ENCODE measurements at places on chromosomes 5 and 9.
A peak's percentile ranks its signal among the peaks of the same experiment; 100 is the strongest.

DNA sequence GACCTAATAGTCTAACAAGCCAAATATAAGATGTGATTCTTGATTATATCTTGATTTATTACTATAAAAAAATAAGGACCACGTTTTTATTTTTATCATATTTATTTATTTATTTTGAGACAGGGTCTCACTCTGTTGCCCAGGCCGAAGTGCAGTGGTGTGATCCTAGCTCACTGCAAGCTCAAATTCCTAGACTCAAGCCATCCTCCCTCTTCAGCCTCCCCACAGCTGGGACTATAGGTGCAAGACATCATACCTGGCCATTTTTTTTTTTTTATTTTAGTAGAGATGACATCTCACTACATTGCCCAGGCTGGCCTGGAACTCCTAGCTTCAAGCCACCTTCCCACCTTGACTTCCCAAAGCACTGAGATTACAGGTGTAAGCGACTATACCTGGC lies 61.0 kb upstream of the LARP1 start:
- no peak for DNase-seq

- no peak for DNase-seq
These were observed 99.9 kb upstream of the GRIA1 start for GRCh38 chr5:153390569-153390968.

DNA sequence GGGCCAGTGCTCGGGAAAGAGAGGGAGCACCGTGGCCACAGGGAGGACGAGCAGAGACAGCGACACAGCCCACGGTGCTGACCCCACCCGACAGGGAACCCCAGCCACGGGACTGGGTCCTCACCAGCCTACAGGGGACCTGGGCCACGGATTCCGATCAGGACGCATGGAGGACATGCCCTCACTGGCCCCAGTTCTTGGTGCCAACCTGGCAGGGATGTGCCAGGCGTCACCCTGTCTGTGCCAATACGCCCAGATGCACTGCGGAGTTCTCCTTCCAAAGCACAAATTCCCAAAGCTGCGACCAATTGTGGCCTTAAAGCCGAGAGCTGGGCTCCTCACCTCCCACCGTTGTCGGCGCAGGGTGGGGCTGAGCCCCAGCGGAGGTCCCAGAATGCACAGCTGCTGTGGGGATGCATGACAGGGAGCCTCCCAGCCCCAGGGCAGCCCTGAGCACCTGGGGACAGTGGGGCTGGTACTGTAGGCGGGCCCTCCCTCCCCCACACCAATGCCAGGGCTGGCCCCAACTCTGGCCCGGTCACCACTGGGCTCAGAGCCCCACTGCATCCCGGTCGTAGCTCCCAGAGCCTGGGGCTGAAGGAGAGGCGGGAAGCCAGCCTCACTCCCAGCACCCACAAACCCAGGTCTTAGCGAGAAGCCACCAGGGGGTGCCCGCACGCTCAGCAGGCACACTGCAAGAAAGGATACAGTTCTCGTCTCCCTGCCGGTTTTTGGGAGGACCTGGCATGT lies 44.2 kb downstream of the NKD2 start:
- DNase-seq, result no peak

DNA sequence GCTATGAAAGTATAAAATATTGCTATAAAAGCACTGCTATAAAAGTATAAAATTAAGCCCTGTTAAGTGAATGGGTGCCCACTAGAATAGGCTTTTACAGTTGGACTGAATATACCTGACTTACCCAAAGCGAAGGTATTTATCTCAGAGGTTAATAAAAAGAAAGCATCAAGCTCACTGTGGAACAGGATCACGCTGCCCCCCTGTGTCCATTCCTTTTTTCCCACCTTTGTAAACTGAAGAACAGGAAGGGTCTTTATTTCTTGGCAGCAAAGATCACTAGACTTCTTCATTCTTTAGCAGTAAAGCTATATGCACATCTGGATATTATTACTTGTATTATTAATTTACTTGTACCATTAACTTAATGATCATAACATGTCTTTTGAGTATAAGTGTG lies 22.1 kb upstream of the PLPP6 start:
- no peak for DNase-seq

- DNase-seq, result no peak
These were observed 37.6 kb upstream of the SMAD5 start for GRCh38 chr5:136094913-136095641.

GRCh38 chr5:82011761-82012160 lies 39.9 kb downstream of the ATG10 start:
- DNase-seq, result peak; percentile 22

DNA sequence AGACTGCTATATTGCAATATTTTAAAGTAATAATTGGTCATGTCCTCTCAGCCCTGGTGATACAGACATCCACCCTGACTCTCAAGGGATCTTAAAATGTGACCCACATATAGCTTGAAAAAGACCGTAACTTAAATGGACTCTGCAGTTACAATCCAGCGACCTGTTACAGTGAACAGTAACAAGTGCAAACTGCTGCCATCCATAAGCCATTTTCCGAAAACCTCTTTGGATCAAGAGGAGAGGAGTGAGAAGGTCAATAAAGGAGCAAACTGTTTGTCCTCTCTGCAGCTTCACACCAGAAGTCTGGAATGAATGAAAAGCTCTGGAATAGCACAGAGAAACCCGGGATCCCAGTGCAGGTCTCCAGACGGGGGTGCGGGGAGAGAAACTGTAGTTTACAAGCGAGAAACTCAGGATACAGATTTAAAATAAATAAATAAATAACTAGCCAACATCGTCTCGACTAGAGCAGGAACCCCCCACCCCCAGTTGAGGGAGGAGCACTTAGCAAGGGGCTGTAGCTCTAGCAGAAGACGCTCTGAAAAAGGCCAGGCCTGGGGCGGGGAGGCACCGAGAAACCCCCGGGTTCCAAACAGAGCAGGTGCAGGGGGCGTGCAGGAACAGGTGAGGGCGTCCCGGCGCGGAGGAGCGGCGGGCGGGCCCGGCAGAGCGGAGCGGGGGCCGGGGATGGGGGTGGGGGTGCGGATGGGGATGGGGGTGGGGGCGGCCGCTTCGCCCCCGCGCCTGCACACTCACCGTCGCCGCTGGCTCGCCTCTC lies 572 bp downstream of the ZDHHC21 start:
- peak; percentile 95 for DNase-seq

- DNase-seq, result no peak
These were observed 61.7 kb downstream of the OTULIN start for GRCh38 chr5:14726066-14726838.

DNA sequence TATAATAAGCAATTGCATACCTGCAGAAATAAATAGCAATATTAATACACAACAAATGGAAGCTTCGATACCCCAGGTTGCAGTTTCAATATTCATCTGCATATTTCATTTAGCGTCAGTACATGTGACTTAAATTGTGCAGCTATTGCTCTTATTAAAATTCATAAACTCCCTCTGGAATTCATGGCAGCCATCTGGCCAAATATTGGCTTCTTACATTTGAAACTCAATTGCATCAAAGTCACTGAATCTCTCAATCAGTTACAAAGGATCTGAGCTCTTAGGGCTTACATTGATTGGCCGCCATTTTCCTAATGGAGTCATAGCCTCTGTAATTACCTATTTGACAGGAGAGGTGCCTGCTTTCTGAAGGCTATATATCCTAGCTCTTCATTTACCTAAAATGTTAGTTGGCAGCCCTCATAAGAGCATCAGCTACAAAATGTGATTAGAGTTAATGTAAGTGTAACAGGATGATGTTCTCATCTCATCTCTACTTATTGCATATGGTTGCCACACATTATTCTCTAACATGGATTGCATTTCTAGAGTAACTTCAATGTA lies 453.5 kb downstream of the CAAP1 start:
- DNase-seq, result no peak

GRCh38 chr5:36279054-36279698 lies 22.5 kb downstream of the RANBP3L start:
- no peak for DNase-seq

GRCh38 chr9:77463151-77463550 lies 185.0 kb downstream of the GNA14 start:
- DNase-seq, result no peak

- no peak for DNase-seq
These were observed 365.4 kb downstream of the ARL15 start for GRCh38 chr5:53944981-53945380.

DNA sequence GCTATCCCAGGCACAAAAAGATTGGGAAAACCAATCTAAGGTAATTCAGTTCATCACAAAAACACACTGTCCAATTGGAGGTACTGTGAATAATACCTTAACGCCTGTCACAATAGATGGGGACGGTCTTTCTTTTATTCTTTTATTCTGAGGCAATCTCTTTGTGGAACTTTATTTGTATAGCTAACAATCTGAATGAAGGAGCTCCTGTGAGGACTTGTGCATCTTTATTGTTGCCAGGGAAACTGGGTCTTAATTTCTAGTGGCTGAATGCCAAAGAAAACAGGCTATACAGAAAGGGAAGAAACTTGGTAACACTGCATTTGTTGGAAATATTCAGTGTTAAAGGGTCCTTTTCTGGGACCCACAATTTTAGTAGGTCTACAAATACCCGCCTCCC lies 546.9 kb upstream of the C9orf72 start:
- DNase-seq, result no peak

DNA sequence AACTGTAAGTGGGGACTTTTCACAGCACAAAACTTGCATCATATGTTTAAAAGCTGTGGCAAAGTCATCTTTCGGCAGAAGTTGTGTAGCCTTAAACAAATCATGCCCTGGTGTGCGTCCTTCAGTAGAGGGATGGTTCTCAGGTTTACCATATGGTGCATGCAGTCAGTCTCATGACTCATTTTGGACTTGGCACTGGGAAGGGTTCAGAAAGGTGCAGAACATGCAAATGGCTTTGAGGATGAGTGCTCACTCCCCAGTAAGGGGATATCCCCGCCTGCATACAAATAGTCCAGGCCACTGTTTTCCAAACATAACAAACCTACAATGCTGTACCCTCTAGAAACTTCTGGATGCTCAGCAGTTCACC lies 260.3 kb downstream of the NDUFS4 start:
- no peak for DNase-seq

DNA sequence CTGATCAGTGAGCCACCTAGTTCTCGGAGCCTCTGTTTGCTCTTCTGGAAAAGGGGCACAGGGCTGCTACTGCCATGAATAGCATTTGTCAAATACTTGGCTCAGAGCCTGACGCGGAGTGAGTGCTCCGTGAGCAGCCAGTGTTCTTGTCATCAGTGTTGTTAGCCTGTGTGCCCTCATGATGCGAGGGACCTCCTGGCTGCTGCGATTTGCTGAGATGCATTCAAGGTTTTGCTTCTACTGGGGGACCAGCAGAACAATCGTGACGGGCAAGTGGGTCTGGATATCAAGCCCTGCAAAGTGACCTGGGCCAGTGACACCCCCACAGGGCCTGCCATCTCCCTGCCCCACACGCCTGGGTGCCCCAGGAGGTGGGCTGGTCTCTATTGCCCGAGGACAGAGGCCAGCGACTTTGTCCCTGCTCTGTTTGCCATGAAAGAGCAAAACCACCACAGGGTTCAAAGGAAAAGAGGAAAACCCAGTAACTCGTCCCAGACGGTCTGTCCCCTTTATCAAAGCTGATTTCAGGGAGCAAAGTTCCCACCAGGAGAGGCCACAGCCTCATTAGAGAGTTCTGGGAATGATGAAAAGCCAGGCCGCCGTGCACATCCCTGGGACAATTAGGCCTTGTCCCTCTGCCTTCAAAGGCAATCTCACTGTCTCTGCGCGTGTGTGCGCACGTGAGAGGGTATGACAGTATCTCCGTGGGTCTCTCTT lies 86.5 kb upstream of the LMX1B start:
- no peak for DNase-seq

GRCh38 chr5:76379855-76380254 lies 23.2 kb upstream of the IQGAP2 start:
- DNase-seq, result no peak

DNA sequence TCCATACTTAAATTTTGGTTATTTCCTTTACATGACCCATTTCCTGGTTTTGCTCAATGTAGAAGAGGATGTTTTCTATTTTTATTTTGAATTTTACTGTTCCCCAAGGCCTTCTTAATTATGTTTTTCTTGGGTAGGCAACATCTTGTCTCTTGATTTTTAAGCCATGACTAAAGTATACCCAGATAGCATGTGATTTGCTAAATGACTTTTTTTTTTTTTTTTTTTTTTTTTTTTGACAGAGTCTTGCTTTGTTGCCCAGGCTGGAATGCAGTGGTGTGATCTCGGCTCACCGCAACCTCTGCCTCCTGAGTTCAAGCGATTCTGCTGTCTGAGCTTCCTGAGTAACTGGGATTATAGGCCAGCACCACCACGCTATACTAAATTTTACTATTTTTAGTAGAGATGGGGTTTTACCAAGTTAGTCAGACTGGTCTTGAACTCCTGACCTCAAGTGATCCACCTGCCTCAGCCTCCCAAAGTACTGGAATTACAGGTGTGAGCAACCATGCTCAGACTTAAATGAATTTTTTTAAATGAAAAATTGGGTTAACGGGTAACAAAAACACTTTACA lies 198.6 kb upstream of the DAB2 start:
- no peak for DNase-seq

DNA sequence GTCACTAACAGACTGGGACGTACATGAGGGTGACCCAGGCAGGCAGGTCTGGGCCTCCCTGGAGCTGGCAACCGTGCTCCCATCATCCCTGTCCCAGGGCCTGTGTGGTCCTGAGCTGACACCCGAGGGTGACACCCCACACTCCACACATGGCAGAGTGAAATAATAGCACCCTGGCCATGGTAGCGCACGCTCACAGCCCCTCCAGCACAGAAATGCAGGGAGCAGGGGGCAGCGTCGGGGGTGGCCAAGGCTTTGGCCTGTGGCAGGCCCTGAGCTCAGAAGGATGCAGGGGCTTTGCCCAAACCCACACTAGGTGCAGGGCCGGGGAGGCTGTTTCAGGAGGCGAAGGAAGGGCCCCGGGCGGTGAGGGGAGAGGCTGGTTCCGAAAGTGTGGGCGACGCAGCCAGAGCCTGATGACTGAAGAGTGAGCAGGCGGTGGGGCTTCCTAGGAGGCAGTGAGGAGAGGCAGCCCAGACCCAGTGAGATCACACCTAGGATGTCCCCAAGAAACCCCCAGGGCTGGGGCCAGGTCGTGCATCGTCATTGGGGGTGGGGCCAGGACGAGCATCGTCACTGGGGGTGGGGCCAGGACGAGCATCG lies 12.9 kb downstream of the OR2V2 start:
- DNase-seq, result peak; percentile 55

GRCh38 chr5:129445379-129445778 lies 14.7 kb upstream of the ADAMTS19 start:
- DNase-seq, result no peak

- DNase-seq, result no peak
These were observed 151.5 kb downstream of the CAVIN4 start for GRCh38 chr9:100729336-100729895.

DNA sequence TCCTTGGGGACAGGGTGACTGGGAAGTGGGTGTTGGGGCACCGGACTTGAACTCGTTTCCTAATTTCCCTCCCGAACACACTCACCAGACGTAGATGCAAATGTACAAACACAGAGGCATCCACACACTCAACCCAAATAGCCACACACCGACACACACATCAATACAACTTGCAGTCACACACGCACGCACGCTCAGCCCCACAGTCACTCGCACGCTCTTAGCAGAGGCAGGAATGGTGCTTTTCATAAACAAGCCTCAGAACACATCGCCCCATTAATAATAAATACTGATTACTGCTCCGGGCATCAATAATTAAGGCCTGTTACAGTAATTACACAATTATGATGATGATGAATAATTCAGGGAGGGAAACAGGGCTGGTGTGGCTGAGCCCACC lies 5.7 kb downstream of the BARHL1 start:
- DNase-seq, result no peak

GRCh38 chr5:15643731-15644130 lies 143.8 kb downstream of the FBXL7 start:
- DNase-seq, result no peak

GRCh38 chr9:90874194-90874593 lies 72.6 kb downstream of the SYK start:
- DNase-seq, result no peak

All from MG63 (cell line).